COR-L47 (cell line): ENCODE measurements at places on chromosomes 4 and X.

- DNase-seq, result no peak
Observed at GRCh38 chrX:7950865-7951264, 23.7 kb upstream of the PNPLA4 start.

- no peak for DNase-seq
Observed at GRCh38 chrX:444305-444704, 57.6 kb upstream of the PPP2R3B start.

DNA sequence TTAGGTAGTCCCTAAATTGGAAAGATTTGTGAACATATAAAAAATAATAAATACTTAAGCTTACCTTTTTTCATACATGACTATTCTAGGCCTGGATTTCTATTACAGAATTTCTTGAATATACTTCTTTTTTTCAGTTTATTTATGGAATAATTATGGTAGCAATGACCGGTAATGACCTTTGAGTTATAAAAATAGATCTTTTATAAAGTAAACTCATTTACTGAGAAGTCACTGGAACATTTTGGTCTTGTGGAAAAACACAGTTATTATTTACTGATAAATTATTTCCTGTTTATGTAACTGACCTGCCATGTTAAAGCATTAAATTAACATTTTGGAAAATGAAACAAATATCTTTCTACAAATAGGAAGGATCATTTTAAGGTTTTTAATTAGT lies 80.4 kb upstream of the RASGEF1B start:
- no peak for DNase-seq

GRCh38 chr4:66266035-66266434 lies 595.7 kb upstream of the EPHA5 start:
- no peak for DNase-seq

DNA sequence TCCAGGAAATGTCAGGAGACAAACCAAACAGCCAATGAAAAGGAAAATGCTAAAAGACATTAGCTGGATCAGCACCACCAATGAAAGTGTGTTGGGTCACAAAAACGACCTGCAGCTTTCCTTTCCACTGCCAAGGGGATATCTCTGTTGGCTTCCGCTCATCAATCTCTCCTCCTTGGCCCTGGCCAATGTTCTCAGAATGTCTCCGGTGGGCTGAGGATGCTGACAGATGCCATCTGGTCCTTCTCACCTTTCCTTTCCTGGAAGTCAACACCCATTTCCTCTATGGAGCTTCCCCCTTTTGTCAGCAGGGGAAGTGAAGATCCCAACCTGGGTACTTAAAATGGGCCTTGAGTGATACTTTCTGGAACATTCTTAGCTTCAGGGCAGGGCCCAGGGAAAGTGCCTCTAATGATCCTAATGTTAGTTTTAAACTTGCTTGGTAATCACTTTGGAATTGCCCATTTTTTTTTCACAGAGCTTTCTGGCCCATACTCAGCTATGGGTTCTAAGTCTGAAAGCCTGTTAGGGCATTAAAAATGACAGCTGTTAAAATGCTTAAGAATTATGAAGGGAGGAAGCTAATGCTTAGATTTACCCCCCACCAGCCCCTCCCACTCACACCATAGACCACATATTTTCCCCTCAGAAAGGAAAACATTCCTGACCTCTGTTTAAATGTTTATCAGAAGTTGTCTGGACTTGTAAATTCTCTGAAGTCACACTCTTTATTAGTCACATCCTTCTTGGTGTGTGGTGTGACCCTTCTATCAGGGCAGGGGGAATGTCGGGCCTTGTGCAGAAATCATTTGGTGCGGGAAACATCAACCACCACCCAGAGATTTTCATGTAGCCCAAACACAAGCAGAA lies 29.2 kb downstream of the IGFBP7 start:
- no peak for DNase-seq

DNA sequence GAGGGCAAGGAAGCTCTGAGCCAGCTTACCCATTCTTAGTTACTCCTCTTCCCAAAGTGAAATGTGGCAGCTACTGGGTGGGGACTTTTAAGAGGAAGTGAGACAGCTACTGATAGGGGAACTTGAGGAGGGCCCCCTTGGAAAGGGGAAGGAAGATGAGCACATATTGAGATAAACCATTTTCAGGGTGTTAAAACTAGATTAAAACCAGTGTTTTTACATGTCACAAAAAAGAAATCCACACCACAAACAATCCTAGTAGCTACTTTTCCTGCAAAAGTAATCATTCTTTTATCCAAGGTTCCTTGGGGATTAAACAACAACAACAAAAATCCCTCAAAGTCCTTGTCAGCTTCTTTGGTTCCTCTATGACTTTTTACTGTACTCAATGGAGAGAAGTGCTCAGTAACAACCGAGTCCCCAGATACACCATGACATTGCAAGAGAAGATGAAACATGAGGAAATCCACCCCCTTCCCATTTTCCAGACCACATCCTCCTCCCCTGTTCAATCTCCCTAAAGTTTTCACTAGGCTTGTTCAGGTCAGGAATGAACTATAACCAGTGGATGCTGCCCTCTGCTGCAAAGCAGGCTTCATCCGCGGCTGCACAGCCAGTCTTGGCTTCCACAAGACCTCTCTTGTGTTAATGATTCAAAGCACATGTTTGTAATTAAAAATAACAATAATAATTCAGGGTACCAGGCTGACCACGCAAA lies 113.5 kb upstream of the TMEM164 start:
- no peak for DNase-seq

GRCh38 chr4:2266821-2267220 lies 4.9 kb upstream of the MXD4 start:
- DNase-seq, result no peak

- DNase-seq, result no peak
Observed at GRCh38 chr4:544386-545105, 31.5 kb downstream of the TMEM271 start.

GRCh38 chr4:112357453-112357852 lies 60.3 kb downstream of the ALPK1 start:
- DNase-seq, result no peak

DNA sequence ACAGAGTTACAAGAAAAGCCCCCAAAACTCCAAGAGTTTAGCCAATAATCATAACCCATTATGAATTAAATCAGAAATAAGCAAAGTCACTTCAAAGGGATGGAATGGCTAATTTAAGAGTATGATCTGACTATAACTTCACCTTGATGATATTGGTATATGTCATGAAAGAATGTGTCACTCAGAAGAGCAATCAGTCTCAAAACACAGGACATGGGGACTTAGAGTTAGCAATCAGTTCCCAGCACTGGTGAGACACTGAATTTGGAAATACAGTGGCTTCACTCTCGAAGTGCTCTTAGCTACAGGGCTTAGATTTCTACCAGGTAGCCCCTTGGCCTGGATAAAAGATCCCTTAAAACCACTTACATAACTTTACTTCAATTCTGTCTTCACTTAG lies 65.7 kb upstream of the EXOC1L start:
- DNase-seq, result no peak

- DNase-seq, result no peak
Observed at GRCh38 chr4:720111-720860, 14.7 kb downstream of the PCGF3 start.

DNA sequence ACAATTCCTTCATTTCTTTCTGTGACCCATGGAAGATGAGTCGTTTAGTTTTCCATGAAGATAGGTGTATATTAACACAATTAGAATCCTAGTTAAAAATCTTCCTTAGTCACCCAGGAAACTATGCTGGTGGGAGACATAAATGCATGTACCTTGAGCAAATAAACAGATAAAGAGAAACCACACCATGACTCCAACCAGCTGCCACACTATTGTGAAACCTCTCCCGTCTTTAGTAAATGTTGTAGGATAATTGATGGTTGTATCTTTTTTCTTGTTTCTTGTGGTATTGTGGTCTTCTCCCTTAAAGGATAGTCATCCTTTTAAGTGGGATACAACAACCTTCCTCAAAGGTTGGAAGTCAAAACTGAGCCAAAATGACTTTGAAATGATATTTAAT lies 103.8 kb upstream of the LEF1 start:
- peak; percentile 8 for DNase-seq

- no peak for DNase-seq
Observed at GRCh38 chr4:40992472-40993295, 221.7 kb downstream of the APBB2 start.

GRCh38 chrX:17470136-17470535 lies 95.1 kb downstream of the NHS start:
- no peak for DNase-seq

DNA sequence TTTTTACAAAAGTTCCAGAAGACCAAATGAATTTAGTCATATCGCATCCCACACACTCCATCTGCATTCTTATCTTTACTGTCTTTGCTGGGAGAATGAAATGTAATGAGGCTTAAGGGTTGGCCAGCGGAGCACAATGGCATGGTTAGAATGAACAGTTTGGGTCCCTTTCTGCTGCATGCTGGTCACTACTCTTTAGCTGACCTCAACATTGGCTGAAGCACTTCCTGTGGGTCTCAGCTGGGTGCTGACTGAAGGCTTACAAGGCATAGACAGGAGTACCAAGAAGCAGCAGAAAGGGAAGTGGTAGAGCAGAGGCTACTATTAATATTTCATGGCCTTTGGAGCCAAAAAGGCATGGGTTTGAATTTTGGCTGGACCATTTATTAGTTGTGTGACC lies 159.4 kb upstream of the GPC4 start:
- no peak for DNase-seq

DNA sequence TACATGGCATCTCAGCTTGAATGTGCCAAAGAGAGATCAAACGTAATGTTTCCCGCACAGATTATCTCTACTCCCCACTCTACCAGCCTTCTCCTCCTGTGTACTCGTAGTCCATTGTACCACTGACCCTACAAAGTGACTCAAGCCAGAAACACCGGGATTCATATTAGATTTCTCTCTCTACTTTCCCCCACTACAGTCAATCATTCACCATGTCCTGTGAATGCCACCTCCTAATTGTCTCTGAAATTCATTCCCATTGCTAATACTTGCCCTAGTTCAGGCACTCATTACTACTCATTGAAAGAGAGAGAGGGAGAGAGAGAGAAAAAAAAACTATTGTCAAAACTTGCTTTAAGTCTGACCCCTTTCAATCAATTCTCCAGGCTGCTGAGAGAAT lies 78.2 kb upstream of the LHFPL1 start:
- no peak for DNase-seq

GRCh38 chr4:121154103-121154515 lies 10.0 kb downstream of the TNIP3 start:
- DNase-seq, result no peak

DNA sequence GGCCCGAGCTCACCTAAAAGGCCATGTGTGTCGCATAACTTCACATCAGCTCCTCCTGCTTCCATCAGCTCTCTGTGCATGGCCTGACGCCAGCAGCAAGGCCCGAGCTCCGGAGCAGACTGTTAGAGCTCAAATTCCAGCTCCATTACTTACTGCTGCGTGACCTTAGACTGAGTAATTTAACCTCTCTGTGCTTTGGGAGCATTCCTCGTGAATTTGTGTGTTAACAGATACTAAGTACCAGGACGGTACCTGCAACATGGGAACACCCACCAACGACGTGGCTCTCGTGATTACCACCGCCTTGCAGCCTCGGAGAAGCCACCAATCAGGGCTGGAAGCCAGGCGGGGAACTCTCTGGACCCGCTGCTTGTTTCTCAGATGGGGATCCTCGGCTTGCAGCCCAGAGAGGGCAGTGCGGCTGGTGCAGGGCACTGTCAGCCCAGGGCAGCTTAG lies 12.9 kb downstream of the LETM1 start:
- DNase-seq, result no peak

DNA sequence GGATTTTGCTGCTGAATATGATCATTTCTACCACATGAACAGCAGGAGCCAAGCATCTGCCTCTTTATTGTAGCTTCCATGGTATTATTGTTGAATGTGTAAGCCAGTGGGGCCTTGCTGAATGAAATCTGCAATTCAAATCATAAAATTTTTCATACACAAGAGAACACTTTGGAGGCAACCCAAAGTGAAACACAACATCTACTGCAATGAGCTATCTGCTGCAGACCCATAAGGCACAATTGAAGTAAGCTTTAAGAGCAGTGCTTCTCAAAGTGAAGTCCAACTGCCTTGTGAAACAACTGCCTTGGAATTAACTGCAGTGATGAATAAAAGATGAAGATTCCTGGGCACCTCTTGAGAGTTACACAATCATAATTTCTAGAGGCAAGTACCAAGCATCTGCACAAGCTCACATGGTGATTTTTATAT lies 626.3 kb upstream of the INTU start:
- DNase-seq, result no peak

DNA sequence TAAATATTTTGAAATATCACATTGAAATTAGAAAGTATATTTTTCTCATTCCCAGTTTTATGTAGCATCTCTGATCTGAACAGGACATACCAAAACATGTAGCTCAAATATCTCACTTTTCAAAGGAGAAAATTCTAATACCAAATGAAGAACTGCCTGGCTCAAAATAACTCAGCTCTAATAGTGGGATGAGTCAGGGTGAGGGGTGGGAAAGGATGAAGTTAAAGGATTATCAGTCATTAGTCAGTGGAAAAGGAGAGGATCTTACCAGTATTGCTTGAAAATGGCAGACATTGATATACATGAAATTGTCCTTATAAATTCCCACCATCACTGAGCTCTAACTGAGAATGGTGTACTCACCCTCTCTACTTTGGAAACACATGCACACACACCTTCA lies 803.2 kb downstream of the RAPGEF2 start:
- no peak for DNase-seq
